ENCODE measurements at places on chromosomes 7 and 10.
A peak's percentile ranks its signal among the peaks of the same experiment; 100 is the strongest.

- no peak for DNase-seq
These were observed 12.1 kb upstream of the LAMB1 start for GRCh38 chr7:108014747-108015682.

DNA sequence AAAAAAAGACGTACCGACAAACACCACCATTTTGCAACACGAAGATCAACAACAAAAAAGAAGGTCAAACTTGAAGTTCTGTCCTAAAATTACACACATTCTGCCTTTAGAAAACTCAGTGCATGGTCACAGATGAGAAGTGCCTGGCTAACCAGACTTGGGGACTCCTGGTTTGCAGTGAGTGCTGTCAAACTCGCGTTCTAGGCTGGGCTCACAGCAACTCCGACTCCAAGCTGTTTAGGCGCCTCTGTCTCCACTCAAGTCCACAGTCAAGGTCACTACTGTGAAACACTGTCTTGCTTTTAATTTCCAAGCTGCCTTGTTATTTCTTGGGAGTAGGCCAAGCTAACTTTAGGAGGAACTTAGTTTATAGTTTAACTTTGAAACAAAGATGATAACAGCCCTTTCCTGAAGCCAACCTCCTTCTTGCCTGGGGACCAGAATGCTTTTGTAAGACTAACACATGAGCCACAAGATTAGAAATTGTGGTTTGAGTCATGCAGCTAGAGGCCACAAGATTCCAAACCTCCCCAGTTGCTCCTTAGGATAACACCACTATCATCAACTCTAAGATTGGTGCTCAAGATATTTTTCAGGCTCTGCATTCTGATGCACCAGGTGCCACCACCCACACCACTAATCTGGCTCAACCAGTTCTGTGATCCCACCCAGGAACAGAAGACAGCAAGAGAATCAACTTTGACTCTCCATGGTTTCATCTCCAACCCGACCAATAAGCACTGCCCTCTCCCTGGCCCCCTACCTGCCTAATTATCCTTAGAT lies 1.1 kb upstream of the DNAAF5 start:
- no peak for DNase-seq

DNA sequence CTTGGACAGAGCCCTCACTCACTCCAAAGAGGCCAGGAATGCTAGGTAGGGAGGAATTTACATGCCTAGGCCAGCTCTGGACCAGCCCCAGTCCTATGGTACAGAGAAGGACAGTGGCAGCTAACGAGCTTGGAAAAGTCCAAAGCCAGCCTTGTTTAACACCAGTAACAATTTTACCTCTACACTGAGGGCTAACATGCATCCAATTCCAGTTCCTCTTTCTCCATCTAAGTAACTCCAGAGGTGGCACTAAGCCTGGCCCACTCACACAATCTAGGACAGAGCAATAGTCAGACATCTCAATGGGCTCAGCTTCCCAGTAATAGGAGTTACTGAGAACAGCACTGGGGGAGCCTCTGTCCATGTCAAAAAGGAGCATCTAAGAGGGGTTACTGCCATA lies 5.7 kb upstream of the LCOR start:
- DNase-seq = no peak

GRCh38 chr7:22726907-22727713 lies at the start of gene IL6:
IL6 (plus strand) TSS chr7:22727200; CDS start chr7:22727263, 63 bp downstream.
- DNase-seq = no peak

GRCh38 chr7:134509010-134509409 lies 18.4 kb upstream of the AKR1B10 start:
- no peak for DNase-seq

DNA sequence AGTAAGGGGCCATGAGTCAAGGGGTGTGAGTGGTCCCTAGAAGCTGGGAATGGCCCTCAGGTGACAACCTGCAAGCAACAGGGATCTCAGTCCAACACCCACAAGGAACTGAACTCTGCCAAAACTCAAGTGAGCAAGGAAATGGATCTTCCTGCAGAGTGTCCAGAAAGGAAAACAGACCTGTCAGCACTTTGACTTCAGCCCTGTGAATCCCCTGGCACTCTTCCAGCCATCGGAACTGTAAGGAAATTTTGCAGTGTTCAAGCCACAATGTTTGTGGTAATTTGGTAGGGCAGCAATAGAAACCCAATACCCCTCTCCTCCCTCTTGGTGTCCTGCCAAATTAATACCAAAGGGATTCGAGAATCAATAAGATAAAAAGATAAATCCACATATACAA lies 6.9 kb downstream of the LYZL1 start:
- DNase-seq = no peak

DNA sequence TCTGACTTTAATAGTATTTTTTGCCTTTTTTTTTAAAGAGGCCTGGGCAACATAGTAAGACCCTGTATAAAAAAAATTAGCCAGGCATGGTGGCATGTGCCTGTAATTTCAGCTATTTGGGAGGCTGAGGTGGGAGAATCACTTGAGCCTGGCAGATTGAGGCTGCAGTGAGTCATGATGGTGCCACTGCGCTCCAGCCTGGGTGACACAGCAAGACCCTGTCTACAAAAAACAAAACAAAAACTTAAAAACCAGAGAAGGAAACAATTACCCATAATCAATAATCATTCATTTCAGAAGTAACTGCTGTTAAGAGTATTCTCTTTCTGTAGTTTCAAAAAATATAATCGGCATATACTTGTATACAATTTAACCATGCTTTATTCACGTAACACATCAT lies 28.0 kb downstream of the VPS26A start:
- DNase-seq = no peak

DNA sequence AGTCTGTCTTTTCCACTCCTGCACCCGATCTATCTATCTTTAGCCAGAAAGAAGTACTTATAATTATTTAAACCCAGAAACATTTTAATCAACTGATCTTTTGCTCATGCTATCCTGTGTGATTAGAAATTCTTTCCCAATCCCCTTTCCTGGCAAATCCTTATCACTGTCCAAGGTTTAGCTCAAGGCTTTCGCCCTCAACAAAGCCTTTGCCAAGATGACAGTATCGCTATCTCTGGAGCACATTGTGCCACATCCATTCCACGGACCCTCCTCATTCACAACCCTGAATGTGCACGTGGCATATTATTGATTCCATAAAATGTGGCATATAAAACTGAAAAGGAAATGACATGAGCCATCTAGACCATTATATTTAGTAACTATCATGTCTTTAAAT lies 71.3 kb downstream of the PTN start:
- DNase-seq = no peak

- DNase-seq = peak; percentile 20
These were observed at the start of gene DOCK1 for GRCh38 chr10:126904818-126905701. DOCK1 (plus strand) TSS chr10:126905428; CDS start chr10:126905518, 90 bp downstream.

GRCh38 chr10:6083523-6084475 lies 5.0 kb upstream of the RBM17 start:
- DNase-seq = peak; percentile 74
